ENCODE measurements at places on chromosomes 1 and 21.
A peak's percentile ranks its signal among the peaks of the same experiment; 100 is the strongest.

- DNase-seq: no peak
These were observed 97.3 kb downstream of the TTLL7 start for GRCh38 chr1:83901547-83902155.

DNA sequence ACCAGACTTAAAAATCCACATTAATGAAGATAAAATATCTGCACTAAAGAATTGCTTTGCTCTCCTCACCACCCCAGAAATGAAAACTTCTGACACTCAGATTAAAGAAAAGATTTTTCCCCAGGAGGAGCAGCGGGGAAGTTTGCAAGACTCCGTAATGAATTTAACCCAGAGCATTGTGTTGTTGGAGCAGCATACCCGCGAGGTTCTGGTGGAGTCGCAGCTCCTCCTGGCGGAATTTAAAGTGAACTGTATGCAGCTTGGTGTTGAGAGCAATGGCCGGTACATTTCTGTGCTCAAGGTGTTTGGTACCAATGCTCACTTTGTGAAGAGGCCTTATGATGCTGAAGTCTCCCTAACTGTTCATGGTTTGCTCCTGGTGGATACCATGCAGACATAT is 46.4 kb downstream of the VPS13D start:
- no peak for DNase-seq

- DNase-seq: no peak
These were observed 258.7 kb downstream of the RYR2 start for GRCh38 chr1:237300642-237301041.

GRCh38 chr1:198118134-198118533 is 38.7 kb upstream of the NEK7 start:
- no peak for DNase-seq

GRCh38 chr1:204650911-204651570 is 34.5 kb downstream of the LRRN2 start:
- peak; percentile 43 for DNase-seq

DNA sequence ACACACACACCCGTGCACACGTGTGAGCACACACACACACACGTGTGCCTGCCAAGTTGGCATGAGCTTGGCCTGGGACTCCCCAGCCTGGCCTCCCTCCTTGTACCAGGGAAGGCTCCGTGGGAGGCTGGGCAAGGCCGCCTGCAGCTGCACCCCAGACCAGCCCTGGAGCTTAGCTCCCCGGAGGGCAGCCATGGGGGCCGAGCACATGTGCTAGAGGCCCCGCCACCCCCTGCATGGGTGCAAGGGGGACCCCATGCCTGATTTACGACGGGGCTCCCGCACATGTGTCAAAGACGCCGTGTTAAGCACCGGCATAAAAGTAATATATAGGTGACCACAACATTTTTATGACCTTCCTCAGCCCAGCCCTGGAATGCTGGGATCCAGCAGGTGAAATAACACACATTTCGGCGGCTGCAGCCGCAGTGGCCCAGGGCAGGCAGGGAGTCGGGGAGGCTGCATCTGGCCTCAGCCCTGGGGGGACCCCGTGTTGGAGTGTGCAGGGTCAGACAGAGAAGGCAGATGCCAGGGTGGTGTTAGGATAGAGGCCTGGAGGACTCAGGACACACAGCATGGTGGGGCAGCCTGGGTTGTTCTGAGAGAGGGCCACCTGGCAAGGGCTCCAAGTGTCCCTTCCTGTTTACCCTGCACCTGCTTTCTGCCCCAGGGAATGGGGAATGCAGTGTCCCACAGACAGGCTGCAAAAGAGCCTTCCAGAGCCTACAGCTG is 56.3 kb downstream of the WNT9A start:
- no peak for DNase-seq

GRCh38 chr1:164664127-164664526 is 105.1 kb downstream of the PBX1 start:
- no peak for DNase-seq

DNA sequence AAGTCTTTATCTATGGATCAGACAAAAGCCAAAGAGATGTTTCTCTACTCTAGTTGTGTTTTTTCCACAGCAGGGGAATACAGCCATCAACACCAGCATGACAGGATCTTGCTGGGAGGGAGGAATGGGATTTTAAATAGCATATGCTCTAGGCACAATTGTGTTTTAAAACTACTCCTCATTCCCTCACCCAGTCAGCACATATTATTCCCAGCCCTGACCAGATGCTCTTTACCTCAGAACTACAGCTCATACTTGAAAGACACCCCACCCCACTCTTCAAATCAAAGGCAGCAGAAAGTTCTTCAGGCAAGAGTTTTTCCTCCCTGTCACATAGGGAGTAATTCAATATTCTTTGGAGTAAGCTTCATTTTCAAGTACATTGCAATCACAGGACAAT is 46.2 kb upstream of the TBX15 start:
- DNase-seq: no peak

GRCh38 chr1:10074852-10075730 is 42.3 kb downstream of the UBE4B start:
- no peak for DNase-seq

DNA sequence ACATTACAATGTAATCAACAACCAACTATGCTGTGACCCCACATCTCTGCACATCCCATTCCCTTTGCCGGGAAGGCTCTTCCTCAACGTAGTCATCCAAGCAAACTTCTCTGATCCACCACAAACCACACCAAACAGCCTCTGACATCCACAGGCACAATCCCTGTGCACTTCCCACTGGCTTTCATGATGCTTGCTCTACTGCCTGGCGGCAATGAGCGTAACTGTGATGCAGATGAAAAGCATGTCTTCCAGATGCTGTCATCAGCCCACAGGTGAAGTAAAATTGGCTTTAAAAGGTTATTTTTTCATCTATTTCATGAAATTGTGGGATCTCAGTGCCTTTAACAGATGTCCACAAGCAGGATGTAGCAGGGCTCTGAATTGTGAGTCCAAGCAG is 635.2 kb downstream of the SMYD3 start:
- DNase-seq: no peak

GRCh38 chr1:159122005-159122621 is 45.5 kb upstream of the AIM2 start:
- no peak for DNase-seq

- DNase-seq: no peak
These were observed 6.1 kb upstream of the PTGER3 start for GRCh38 chr1:71053758-71054157.

GRCh38 chr1:115299266-115299665 is 38.8 kb downstream of the NGF start:
- no peak for DNase-seq

DNA sequence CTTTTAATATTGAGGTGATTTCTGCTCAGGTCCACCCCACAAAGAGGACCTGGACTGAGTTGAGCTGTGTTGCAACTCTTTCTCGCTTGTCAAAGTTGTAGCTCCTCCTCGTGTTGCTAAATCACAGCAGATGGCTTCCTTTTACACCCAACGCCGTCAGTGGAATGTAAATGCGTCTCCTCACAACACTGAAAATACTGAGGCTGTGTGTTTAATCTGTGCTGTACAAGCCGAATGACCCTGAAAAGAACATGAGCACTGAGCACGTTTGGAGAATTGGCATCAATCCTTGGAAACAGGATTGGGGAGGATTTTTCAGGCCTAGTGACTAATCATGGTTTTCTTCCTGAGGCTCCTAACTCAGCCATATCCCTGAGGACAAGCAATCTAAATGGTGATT is 196.0 kb downstream of the CRB1 start:
- DNase-seq: peak; percentile 24

GRCh38 chr1:84442256-84442655 is 36.8 kb upstream of the RPF1 start:
- peak; percentile 30 for DNase-seq

GRCh38 chr1:204342310-204342709 is 17.4 kb downstream of the PLEKHA6 start:
- no peak for DNase-seq

DNA sequence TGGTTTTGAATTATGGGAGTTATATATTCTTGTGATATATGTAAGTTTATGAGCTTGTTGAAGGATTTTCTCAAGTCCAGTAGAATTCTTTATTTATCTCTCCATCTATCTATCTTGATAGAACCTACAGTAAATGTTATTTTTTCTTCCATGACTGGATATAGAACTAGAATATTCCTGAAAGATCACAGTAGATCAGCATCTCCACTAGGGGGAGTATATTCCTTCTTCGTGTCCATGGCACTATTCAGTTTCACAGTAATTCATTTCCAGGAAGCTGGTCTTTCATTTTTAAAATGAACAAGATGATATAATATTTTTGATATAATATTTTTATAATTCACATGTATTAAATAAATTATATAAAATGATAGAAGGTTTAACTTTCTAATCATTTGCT is 18.8 kb downstream of the TMPRSS15 start:
- peak; percentile 46 for DNase-seq

DNA sequence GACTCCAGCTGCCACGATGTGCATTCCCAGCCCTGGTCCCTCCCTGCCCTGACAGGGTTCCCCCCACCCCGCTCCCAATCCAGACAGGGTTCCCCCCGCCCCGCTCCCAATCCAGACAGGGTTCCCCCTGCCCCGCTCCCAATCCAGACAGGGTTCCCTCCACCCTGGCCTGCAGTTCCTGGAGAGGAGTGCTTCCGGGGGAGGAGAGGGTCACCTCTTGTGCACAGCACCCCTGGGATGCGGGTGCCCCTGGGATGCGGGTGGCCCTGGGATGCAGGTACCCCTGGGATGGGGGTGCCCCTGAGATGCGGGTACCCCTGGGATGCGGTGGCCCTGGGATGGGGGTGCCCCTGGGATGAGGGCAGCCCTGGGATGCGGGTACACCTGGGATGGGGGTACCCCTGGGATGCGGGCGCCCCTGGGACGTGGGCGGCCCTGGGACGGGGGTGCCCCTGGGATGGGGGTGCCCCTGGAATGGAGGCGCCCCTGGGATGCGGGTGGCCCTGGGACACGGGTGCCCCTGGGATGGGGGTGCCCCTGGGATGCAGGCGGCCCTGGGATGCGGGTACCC is 36.7 kb upstream of the SLC19A1 start:
- no peak for DNase-seq

DNA sequence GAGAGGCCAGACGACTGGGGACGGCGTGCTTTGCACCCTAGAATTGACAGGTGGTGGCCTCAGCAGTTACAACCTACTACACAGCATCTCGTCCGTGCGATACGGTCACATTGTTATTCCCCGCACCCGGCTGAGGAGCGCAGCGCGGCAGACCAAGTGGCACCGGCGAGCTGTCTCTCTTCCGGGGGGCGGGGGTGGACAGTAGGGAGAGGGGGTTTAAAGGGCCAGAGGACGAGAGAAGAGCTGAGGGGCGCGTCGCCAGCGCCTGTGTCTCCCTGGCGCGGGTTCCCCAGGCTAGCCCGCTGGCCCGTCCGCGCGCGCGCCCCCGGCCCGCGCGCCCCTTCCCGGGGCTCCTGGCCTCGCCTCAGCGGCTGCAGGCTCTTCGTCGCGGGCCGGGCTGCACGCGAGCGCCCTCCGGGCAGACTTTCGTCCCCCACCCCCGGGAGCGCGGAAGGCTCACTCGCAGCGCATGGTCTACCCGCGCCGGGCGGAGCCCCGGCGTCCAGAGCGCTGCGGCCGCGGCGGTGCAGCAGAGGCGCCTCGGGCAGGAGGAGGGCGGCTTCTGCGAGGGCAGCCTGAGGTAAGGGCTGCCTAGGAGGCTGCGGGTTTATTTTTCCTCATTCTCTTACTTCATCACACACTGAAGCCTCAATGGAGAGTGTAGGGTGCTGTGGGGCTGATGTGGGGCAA is at the start of gene PDE4B:
Gene PDE4B (plus strand): TSS at position 227 of the 690 bp plus-strand sequence.
- peak; percentile 41 for DNase-seq

GRCh38 chr1:90725657-90726424 is 8.7 kb upstream of the BARHL2 start:
- DNase-seq: no peak

DNA sequence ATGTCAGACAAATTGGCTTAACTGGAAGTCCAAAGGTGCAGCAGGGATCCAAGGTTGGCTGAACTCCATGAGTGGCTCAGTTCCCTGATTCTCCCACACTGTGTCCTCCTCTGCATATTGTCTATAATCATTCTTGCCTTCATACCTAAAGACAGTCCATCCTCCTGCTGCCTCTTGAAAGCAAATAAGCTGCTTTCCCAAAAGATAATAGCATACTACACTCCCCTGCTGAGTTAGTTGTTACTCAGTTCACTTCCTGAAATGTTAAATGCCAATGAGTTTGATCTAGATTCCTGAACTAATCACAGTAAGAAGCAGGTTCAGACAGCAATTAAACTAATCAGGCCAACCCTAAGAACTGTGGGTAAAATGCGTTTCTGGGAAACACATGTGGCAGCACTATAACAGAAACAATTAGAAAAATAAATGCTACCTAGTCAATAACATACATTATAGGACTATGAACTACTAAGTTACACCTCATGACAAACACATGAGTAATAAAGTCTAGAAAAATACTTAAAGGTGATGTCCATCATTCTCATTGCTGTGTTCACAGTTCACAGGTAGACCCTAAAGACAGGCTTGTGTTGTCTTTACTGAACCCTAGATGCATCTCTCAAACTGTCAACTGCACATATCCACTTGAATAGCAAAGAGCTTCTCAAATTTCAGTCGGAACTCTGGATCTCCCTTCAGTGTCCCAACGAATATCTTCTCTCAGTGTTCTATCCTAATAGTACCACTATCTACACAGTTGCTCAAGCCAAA is 50.8 kb upstream of the BOLA1 start:
- DNase-seq: no peak

GRCh38 chr1:46582972-46583371 is 21.1 kb downstream of the MKNK1 start:
- DNase-seq: no peak

GRCh38 chr1:202172015-202172355 is 11.6 kb upstream of the PTPN7 start:
- DNase-seq: no peak

DNA sequence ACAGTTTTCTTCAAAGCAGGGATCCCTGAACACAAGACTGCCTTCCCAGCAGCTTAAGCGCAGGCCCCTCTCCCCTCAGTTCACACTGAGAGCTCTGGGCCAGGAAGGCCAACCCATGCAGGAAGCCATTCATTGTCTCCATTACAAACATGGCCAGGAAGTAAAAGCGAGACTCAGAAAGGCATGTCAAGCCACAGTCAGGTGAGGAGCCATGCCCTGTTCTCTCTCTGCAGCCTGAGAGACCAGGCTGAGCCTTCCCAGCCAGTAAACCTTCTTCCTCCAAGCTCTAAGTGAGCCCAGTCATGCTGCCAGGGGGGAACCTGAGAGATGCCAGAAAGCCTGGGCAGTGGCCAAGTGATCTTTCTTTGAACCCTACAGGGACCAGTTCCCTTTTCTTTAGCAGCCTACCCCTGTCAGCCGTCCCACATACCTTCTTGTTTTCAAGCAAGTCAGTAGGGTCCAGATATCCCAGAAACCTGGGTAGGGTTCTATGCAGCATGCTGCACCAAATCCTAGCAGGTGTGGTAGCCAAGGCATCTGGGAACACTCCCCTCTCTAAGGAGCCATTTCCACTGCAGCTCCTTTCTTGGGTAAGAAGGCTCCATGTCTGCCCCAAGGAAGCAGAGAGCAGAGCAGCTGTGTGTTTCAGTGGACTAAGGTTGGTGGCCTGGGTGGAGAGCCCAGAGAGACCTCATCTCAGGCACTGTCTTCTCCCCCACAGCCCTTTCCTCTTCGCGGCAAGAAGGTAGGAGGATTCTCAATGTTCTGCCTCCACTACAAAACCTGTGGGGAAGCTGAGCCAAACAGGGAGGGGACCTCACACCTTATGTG is 977 bp downstream of the TRAF3IP3 start:
- no peak for DNase-seq
